ENCODE measurements at places on chromosomes 16 and 17.

GRCh38 chr16:70574595-70575271 lies 51.1 kb downstream of the SF3B3 start:
- no peak for DNase-seq

- DNase-seq = no peak
These were observed 34.1 kb downstream of the AXIN2 start for GRCh38 chr17:65527381-65527780.

DNA sequence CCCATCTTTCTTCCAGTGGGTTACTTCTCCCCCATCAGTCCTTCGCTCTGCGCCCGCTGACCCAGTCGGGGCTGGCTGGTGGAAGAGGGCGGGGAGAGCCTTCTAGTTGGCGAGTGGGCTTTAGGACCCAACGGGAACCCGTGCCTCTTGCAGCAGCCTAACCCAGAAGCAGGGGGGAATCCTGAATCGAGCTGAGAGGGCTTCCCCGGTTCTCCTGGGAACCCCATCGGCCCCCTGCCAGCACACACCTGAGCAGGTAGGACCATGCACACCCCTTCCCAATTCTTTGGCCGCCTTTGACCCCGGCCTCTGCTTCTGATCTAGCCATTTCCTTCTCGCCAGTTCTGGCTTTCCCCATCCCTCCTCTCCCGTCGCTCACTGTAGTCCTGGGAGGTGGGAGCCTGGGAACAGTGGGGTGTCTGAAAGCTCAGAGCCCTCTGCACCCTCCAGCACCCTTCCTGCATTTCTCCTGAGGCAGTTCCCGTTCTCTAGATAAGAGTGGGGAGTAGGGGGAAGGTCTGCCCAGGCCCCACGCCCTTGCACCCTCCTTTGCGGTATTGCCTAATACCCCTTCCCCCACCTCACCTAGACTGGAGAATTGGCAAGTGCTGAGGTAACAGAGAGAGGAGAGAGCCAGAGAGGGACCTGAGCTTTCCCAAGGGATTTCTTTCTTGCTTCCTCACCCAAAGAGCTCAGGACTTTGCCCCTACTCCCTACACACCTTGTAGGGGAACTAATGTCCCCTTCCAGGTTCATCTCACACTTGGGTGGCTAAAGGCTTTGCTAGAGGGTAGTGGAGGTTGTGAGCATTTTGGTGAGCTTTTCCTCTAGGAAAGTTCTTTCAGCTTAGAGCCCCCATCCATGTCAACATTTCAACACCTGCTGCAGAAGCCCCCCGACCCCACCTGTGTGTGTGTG lies at the start of gene RARA:
Gene RARA (plus strand): TSS at position 150 of the 918 bp plus-strand sequence. CDS start 22,039 bp downstream, outside the sequence.
- DNase-seq = no peak

DNA sequence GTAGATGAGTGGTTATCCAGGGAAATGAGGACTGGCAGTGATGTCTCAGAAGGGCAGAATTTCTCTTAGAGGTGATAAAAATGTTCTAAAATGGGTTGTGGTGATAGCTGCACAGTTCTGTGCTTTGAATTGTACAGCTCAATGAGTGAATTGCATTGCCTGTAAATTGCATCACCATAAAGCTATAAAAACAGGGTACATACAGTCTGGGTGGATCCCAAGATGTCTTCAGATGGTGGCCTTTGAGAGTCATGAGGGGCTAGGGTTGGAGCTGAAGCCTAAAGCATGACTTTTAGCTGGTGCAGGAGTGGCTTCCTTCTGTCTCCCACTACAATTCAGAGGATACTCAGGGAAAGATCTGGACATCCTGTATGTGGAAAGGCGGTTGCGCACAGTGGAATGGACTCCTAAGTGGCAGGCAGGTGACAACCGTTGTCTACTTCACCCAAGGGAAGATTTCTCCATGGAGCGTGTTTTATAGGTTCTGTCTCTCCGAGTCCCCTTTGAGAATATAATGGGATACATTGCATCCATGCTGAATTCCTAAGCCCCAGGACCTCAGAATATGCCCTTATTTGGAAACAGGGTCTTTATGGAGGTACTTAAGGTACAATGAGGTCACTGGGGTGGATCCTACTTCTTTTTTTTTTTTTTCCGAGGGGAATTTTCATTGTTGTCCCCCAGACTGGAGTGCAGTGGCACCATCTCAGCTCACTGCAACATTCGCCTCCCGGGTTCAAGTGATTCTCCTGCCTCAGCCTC lies 1.6 kb upstream of the IL32 start:
- DNase-seq = no peak

DNA sequence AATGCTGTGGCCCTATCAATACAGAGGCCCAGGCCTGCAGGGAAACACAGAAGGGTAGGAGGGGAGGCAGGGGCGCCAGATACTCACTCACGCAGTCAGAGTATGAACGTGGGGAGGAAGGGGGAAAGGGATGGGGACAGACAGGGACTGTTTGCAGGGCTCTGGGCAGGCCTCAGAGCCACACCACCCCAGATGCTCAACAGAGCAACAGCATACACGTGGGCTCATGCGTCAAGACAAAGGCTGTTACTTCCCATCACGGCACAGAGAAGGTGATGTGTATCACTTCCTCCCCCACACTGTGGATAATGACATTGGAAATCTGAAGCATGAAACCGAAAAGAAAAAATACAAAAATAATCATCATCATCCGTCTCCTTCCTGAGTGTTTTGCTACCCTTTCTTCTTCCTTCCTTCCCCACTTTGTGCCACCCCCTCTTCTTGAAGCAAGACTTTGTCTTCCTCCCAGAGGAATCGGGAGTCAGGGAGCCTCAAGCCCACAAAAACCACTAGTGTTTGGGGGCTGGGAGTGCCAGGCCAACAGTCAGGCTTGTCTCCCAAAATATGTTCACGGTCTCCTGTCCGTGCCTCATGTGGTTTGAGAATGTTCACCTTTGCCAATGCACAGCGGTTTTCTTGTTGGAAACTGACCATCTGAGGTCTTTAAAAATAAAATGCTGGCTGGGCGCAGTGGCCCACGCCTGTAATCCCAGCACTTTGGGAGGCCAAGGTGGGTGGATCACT lies 20.1 kb downstream of the SLC39A11 start:
- peak; percentile 78 for DNase-seq

DNA sequence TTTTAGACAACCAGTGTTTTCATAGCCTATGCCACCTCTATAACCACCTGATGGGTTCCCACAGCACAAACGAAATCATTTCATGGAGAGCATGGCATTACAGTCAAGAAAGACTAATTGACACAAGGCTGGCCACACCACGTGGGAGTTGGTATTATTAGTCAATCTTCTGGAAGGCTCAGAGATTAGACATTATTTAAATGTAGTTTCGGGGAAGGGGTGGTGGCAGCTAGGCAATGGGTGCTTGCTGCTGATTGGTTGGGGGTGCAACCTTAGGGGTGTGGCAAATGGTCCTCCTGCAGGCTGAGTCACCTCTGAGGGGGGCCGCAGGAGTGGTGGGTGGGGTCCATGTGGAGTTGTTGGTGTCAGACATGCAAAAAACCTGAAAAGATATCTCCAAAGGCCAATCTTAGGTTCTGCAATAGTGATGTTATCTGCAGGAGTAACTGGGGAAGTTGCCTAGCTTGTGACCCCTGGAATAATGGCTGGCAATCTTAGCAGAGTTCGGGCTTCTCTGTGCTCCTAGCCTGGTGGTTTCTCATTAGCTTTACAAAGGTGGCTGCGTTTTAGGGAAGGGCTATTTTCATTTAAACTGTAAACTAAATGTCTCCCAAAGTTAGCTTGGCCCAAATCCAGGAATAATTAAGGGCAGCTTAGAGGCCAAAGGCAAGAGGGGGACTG lies 4.6 kb downstream of the TEN1 start:
- DNase-seq = no peak

- no peak for DNase-seq
These were observed 66.7 kb downstream of the RPA1 start for GRCh38 chr17:1896243-1897104.

DNA sequence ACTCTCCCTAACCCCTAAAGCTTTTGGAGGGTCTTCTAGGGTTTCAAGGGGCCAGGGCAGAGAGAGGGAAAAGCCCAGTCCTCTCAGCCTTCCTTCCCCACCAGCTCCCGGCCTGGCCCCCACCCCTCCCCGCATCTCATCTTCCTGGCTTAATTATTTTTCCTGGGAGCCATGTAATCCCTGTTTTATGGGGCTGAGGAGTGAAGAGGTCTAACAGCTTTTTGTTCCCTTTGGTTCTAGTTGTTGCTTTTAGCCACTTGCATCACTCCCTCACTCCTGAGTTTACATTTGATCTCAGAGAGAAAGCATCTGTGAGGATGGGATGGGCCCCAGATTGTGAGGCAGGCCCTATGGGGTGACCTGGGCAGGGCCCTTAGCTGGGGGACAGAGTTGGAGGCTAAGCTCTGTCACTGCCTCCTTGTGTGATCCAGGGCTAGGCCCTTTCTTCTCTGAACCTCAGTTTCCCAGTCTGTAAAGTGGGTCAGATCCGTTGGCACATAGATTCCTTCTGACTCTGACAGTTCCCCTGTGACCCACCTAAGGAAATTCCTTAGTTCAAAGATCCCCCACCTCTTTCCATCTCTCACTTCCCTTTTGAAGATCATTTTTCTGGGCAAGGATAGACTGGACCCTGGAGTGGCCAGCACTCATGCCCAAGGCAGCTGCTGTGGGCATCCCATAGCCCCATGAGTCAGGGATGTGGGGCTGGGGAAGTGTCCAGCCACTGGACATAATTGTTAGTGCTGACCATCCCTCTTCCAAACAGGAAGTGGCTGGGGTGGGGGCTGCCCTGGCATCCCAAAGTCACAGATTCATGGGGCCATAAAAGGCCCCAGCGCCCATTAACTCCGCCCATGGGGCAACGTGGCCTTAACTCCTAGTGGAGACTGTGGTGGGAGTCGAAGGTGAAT lies 20.1 kb downstream of the UNC119 start:
- no peak for DNase-seq

DNA sequence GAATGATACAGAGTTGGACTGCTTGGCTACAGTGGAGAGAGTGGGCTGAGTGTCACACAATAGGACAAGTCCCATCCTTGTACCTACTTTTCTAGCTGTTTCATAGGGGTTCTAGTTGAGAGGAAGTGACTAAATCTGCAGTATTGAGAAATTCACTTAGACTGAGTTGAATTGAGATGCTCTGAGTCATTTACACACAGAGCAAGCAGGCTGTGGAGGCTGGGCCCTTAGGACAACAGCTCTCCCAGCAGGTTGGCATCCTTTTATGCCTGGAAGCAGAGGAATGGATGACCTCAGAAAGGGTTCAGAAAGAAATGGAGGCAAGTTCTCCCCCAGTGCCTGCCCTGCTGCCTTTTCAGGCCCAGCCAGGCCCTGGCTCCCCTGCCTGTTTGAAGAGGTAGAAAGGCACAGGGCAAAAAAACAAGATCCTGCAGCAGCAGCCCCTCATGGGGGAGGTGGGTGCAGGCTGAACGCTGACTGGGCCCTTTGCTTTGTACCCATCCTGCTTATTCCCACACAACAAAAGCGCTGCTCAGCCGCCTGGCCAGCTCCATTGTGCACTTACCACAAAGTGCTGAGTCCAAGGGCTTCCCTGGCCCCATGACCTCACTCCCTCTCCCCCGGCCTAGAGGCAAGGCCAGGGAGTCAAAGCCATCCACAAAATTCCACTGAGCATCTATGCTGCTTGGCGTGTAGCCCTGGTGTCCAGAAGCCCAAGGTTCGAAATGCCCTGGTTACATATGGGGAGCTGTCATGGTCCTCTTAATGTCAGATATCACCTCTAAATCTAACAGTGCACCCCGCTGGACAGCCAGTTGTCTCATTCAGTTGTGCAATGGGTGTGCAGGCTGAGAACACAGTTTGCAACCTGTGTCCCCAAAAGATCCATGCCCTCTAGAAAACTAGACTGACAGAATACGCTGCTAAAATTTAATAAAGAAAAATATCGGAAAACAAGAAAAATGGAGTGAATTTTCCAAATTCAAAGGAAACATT lies 5.4 kb upstream of the CRYBA1 start:
- DNase-seq = peak; percentile 93

DNA sequence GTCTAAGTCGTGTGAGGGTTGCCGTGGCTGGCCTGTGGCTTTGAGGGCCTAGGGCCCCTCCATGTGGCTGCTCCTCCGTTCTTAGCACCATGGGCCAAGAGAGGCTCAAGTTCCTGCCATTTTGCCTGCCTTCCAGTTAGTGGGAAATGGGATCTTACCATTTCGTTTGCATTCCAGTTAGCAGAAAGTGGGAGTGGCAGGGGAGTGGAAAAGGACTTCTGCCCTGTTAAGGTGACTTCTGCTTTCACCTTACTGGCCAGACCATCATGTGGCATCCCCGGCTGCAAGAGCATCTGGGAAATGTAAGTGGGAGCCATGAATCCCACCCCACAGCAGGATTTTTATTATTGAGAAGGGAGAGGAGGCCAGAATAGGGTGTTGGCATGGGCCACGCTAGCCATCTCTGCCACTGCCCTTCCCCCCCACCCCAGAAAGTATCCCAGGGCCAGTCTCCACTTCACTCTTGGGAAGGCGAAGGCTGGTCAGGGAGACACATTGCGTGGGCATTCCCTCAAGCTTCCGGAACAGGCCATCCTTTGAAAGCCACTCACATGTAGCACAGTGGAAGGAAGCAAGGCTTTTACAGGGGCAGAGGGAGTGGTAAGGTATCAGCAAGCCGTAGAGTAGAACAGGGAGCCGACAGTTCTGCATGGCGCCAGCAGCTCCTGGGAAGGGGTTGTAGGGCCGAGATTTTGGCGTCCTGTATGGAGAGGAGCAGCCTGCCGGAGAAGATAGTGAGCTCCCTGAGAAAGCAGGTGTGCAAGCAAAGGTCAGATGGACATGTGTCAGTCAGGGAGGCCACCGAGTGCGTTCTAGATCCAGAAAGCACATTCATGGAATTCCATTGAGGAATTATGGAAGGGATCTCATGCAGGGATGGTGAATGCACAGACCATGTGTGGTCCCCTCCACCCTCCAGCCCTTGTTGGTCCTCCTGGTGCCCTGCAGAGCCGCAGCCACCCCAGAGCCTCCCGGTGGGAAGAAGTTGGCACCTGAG lies 33.4 kb downstream of the CMIP start:
- DNase-seq = no peak

DNA sequence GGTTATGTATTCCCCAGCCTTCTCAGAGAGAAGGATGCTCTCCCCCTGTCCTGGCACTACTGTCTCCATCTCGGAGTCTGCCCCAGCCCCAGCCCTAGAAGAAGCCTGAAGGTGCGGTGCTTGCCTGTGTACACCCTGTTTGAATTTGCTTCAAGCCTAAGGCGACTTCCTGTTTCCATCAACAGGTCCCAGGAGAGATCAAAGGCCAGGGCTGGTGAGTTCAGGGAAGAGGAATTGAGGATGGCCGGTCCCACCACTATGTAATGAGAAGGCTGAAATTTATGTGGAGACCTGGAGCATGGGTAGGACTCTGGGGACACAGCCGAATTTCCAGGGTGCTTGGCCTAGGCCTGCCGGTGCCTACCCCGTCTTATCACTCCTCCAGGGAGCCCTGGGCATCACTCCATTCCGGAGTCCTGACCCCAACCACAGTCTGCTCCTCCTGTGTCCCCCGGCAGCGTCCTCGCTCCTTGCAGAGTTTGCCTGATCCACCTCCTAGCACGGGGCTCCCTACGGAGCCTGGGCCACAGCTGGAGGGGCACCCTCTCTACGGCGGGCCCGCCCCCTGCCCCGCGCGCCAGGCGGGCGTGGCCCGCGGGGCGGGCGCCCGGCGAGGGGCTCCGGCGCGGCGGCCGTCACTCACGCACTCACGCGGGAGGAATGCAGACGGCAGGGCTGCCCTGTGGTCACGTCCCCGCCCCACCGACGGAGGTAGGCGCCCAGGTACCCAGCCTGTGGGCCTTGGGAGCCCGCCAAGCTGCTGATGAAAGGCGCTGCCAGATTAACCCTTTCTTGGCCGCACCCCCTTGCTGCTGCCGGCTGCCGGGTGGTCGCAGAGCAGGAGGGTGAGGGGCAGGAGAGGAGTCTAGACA lies 53.8 kb upstream of the TAC4 start:
- no peak for DNase-seq

All from stromal cell of bone marrow (primary cell).